ENCODE measurements at places on chromosomes 16 and 17.

DNA sequence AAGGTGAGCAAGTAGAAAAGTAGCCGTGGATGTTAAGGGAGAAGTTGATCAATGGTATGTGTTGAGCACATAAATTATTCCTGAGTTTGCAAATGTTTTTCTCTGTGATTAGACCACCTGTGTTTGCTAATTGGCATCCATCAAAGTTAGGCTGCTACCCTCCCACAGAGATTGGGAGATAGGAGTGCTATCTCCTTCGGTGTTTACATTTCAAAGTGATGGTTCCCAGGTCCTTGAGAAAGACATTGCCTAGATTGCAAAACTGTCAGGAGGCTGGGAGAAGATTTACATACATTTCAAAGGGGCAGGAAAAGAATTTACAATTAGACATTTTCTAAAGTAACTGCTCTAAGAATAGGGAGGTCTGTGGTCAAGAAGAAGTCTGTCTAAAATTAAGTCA lies 54.3 kb upstream of the CNTNAP4 start:
- DNase-seq: no peak

DNA sequence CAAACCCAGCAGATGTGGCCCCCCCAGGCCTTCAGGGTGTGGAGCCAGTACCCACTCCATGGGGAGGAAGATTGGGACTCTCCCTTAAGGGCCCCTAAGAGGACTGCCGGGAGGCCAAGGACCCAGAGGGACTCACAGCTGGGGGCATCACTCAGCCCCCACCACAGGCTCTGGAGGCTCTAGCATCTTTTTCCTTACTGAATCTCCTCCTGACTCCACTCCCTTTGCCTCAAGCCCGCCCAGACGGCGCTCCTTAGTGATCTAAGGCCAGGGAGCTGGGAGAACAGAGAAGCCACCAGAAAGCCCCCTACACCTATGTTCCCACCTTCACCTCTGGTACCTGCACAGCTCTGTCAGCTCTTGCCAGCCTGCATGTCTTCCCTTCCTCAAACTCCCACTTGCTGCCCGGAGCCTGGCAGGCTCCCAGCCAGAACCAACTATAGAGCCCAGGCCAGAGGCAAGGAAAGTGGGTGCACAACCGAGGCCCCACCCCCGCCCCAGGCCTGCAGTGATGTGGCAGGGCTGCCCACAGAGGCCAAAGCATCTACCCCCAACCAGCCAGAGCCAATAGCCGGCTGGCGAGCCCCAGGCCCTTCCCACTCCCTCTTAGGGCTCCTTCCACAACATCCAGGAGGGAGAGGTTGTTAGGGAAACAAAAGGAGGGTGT lies 22.3 kb upstream of the MPO start:
- no peak for DNase-seq

- peak; percentile 54 for DNase-seq
Observed at GRCh38 chr17:8220783-8221662, 10.6 kb upstream of the AURKB start.

- no peak for DNase-seq
Observed at GRCh38 chr16:5064915-5065314, 841 bp downstream of the C16orf89 start.

- no peak for DNase-seq
Observed at GRCh38 chr16:72621651-72622050, 426.3 kb downstream of the ZFHX3 start.

GRCh38 chr17:66537502-66537901 lies 235.1 kb downstream of the PRKCA start:
- DNase-seq: no peak

- no peak for DNase-seq
Observed at GRCh38 chr16:82360024-82360783, 190.2 kb upstream of the MPHOSPH6 start.

- no peak for DNase-seq
Observed at GRCh38 chr17:17175340-17175739, 30.8 kb downstream of the PLD6 start.

GRCh38 chr17:50201276-50201854 lies at the start of gene COL1A1:
TSS of gene COL1A1 (minus strand) at chr17:50201631. CDS start at chr17:50201513, 118 bp downstream.
- no peak for DNase-seq

Measured in epithelial cell of prostate (primary cell).